ENCODE measurements at places on chromosomes 7 and 10. TPM values are rescaled to one million over a fixed set of nuclear protein-coding genes. Genes with fewer than 3 reads are reported as not detected.

DNA sequence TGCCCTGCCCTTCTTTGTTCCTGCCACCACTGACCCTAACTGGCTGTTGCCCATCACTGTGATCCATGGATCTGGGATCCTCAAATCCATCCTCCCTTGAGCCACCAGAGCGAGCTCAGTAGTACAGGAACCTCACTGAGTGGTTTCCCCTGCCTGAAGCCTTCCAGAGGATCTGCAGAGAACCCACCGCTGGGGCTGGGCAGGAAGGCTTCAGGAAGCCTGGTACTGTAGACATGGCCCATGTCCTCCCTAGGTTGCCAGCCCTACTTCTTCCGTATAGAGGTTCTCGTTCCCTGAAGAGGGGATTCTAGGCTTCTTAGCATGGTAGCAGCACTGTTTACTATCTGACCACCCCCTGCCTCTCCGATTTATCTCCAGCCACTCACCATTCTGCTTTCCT, 687.3 kb upstream of the FOXK1 start:
- DNase-seq: no peak

DNA sequence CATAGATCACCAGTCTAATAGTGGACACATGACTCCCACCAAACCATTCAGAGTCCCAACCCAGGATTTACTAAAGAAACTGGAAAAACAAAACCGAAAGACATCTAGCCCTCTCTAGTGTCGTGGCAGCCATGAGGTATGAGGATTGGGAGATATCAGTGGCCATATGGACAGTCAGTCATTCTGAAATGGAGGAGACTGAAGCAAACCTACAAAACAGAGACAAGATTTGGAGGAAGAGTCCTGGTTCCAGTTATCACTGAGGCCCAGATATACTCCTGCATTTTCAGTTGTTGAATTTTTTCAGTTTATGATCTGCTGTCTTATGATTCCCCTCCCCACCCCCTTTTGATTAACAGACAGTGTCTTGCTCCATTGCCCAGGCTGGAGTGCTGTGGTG, 9.1 kb upstream of the RALA start:
- no peak for DNase-seq

DNA sequence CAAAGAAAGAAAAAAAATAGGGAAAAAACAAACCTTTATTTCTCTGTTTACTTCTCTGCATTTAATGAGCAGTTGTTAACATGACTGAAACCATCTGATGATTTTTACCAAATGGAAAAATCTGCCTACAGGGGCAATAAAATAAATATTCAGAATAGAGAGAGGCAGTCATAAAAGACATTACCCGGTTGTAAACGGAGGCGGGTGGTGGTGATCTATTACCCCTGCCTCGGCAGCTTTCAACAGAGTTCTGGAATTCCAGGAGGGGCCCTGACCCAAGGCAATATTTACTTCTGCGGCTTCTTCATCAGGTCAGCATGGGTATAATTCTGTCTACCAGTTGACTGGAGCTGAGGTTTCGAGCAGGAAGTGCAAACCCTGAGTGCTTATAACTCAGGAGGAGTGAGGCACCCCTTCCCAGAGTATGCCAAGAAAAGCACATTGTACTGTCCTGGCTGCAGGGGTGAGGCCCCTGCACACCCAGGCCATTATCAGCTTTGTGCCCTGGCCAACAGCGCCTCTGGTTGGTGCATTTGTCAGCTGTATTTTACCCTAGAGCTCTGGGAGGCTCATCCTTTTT, 8.2 kb upstream of the CXCL12 start:
- no peak for DNase-seq

Gene NPY4R
- not detected for total RNA-seq

Gene PDZD8
- 16.6 TPM for total RNA-seq
